ENCODE measurements at places on chromosomes 7 and 10.

DNA sequence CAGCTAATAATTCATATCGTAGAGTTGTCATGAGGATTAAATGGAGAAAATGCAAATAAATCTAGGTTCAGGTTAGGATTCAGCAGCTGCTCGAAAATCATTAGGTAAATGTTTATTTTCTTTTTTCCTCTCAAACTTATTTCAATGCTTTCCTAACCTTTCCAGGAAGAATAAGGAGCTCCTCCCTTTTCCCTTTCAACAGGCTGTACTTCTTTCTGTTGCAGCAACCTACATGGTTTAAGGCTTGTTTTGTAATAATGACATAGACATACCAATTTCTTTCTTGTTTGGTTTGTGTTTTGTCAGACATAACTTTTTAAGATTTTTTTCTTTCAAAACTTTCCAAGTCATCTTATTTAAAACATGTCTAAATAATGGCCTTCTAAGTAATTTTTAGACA, 18.2 kb downstream of the GPR141 start:
- no peak for DNase-seq

DNA sequence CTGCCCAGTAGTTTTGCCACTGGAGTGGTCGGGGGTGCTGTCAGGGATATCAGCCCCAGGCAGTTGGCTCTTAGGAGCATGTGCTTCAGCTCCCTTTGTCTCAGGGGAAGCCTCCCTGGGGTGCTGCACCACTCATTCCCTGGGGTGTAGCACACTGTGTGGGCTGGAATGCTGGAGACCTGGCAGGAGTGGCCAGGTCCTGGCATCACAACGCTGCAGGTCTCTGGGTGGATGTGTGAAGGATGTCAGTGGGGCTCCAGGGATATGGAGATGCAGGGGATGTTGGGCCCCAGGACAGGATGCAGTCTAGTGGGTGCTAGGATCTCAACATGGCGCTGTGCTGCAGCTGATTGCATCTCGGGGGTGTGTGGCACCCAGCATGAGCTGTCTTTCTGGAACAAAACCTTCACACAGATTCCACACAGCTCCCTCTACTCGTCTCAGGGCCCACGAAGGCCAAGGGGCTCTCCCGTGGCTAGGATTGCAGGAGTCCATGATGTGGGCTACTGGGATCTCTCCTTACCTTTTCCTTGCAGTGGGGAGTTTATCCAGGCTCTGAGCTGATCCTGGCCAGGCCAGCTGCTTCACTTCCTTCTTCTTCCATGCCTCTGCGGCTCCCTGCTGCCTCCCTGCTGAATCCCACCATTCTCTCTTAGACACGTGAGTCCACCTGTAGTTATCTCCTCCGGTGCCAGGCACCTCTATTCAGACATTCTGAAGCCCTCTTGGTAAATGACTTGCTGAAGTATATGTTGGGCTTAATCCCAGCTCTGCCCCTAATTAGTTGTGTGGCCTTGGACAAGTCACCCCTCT, 295.1 kb downstream of the RPS24 start:
- DNase-seq, result no peak

- DNase-seq, result no peak
Observed at GRCh38 chr7:519484-520390, at the start of gene PDGFA. TSS of gene PDGFA (minus strand) at chr7:519846. CDS start at chr7:519001, 845 bp downstream.

- DNase-seq, result no peak
Observed at GRCh38 chr7:124785994-124786393, 20.4 kb upstream of the GPR37 start.

DNA sequence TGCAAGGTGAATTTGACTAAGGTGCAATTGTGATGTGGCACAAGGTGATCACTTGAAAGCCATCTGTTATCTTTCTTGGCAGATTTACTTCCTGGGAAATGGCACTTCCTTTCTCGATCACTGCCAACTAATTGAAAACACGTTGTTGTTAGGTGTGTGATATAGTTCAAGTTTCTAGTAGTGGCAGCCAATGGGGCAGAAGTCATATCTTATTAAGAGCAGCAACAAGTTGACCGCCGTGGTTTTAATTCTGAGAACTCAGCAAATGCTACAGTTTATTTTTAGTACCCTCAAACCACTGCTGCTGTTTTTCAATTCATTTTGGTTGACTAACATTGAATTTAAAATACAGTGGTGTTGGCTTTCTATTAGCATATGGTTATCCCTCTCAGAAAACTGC, 1.6 kb downstream of the CHN2 start:
- DNase-seq, result no peak

GRCh38 chr10:22666287-22667092, 47.9 kb downstream of the PIP4K2A start:
- DNase-seq, result no peak

DNA sequence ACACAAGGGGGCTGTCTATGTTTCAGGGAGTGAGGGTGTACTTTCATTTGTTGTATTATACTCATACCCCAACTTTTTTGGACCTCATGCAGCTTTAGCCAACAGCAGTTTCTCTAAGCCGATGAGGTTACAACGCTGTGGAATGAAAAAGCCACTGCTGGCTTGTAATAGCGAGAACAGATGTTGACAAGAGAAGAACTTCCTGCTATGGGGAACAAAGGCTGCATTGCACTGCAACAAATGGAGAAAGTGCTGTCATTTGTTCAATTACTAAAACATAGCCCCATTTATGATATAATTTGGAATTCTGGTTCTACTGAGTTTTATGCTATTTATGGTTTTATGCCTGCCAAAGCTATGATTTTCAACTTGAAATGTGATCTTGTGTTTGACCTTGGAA, 104.2 kb upstream of the TMEM72 start:
- DNase-seq, result no peak

DNA sequence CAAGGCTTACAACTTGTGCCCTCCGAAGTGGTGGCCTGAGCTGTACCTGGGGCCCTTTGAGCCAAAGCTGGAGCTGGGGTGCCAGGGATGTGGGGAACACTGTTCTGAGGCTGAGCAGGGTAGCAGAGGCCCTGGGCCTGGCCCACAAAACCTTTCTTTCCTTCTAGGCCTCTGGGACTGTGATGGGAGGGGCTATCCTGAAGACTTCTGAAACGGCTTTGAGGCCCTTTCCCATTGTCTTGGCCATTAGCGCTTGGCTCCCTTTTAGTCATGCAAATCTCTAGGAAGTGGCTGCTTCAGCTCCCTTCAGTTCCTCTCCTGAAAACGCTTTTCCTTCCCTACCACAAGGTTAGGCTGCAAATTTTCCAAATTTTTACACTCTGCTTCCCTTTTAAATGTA, 16.8 kb upstream of the CRYGN start:
- no peak for DNase-seq

- no peak for DNase-seq
Observed at GRCh38 chr7:73850781-73851207, 8.5 kb upstream of the METTL27 start.

DNA sequence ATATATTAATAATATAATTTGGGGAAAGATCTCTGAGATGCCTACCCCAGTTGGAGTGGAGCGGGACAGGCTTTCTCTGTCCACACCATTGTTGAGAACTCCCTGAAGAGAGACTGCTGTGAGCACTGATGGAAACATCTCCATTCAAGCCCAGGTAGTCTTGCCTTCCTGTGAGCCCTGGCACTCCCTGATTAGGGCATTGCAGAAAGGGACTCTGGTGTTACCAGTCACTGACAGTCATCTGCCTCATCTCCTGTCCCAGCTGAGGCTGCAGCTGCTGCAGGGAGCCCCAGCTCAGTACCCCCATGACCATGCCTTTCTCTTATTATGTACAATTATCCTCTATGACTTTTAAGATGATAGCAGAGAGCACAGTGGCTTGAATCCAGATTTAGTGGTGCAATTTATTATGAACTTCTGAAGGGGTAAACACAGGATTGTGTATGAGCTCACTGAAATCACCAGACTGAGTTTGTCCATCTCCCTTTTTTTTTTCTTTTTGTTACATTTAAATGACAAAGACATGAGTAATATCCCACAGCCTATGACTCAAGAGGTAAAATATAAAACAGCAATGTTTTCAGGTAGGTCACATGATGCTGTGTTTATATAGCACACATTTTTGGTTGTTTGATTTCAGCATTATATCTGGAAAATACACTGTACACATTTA, 236.9 kb downstream of the SLC25A13 start:
- DNase-seq, result no peak

DNA sequence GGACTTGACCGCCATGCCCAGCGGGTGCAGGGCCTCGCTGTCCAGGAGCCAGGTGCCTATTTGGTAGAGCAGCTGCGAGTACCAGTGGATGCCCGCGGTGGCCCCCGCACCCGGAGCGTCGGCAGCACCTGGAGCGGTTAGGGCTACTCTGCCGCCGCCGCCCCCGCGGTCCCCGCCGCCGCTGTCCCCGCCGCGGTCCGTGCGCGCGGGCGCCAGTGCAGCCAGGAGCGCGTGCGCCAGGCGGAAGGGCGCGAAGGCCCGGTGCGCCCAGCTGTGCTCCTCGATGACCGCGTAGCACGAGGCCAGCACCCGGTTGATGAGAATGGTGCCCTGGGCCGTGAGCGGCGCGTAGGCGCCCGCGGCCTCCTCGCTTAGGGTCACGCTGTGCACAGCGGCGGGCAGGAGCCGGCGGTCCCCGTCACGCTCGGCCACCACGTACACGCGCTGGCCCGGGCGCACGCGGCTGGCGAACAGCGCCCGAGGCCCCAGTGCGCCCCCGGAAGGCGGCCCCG, 9.3 kb downstream of the SHH start:
- DNase-seq, result no peak

- DNase-seq, result no peak
Observed at GRCh38 chr10:13121500-13121854, 21.5 kb downstream of the OPTN start.

GRCh38 chr7:39686261-39686924, 63.0 kb downstream of the RALA start:
- no peak for DNase-seq

DNA sequence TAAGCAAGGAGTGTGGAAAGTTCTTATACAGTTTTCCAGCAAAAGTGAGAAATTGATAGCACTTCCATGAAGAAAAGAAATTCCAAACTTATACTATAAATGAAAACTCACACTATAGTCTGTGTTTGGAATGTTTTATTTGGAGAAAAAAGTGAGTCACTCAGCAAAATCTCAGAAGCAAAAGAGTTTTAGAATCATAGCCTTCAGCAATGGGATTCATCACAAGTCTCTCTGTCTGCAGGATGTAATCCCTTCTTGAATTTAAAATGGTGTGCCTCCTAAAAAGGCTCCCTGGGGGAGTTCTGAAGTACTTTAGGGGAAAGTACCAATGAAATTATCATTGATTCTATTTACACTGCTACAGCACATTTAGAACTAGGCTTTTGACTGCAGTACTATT, 756.4 kb downstream of the XPNPEP1 start:
- DNase-seq, result no peak

DNA sequence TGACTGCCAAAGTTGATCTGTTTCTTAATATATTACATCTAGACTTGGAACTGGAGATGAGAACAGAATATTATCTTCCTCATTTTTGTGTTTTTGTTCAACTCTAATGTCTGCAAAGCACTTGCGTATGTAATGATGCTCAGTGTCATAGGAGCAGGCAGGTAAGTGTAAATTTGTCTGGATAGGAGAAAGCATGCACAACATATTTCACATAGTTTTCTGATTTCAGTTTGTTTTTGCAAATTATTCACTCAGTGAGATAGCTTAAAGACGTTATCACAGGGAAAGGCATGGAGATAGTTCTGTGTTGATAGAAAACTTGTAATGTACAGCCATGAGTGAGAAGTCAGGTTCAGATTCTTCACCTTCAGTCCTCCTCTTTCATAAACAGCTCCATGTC, 84.8 kb downstream of the CFTR start:
- DNase-seq, result no peak

GRCh38 chr7:37771342-37771741, 77.1 kb upstream of the NME8 start:
- no peak for DNase-seq

DNA sequence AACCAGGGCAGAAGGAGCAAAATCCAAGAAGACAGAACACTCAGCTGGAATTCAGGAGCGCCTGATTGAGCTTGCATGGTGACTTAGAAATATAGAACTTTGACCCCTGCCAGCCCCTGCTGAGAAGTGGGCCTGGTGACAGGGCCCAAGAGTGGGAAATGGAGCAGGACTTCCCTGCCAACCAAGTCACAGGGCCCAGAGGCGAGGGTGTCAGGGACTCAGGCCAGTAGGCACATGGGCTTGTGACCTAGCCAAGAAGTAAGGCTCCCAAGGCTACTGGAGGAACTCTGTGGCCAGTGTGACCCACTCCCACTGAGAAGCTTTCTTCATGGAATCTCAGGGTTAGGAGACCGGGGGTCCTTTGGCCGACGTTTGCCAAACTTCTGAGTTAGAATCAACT, 31.9 kb downstream of the LRRC20 start:
- DNase-seq, result no peak

- no peak for DNase-seq
Observed at GRCh38 chr10:53256623-53257022, 484.0 kb upstream of the MBL2 start.

DNA sequence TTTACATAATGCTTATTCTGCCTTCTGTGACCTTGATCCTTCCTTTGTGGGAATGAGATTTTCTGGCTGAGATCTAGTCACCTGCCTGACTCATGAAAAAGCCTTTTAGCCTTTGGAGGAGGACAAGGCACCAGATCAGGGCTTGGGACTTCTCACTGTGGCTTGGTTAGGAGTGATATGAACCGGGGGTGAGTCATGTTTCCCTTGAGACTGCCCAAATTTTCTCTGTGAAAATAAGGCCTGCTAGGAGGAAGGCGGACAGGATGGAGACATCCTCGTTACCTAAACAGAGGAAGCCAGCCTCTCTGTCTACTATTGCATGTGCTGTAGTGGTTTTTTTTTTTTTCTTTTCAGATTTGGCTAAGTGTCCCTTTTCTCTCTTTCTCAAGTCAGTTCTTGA, 57.8 kb downstream of the EVX1 start:
- no peak for DNase-seq

- DNase-seq, result no peak
Observed at GRCh38 chr7:112908086-112908485, 117.9 kb upstream of the TMEM168 start.

DNA sequence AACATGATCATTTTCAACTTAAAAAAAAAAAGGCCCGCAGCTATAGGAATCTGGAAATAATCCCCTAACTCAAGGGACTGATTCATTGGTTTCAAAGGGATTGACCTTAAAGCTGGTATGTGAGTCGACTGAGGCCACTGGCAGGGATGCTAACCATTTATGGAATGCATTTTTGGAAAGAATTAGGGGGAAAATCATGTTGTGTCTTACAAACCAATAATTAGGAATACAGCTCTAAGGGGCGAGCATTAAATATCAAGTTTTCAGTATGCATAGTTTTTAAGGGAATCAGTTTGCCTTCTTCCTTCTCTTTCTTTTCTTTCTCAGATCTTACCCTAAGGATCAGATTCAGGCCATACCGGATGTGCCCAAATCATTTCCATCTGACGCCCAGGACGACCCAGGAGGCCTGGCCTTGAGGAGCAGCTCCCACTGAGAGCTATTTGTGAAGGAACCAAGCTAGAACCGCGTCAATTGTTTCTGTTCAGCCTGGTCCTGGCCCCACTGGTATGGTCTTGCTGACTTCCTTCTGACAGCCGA, 48.7 kb downstream of the BPGM start:
- DNase-seq, result no peak

DNA sequence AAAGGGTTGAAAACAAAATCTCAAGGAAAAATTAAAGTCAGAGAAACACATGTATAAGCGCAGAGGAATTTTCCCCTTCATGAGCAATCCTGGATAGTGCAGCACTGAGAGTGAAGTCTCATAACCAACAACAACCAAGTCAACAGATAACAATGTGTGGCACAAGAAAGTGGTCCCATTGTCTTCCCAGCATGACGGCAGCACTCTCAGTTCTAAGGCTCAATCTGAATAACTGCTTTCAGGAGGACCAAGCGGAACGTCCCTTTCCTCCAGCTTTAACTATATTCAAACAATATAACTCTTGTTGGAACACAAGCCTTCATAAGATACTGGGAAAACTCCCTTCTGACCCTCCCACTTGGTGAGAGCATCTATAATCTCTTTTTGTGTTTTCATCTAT, 137.9 kb downstream of the RAPGEF5 start:
- no peak for DNase-seq

GRCh38 chr7:92155108-92155739, 20.9 kb upstream of the CYP51A1 start:
- no peak for DNase-seq

Measured in stimulated activated CD8-positive, alpha-beta memory T cell treated with anti-CD3 and anti-CD28 coated beads, Interleukin-2, amount 100 ng/mL, for 1 hour (primary cell).